ENCODE measurements at places on chromosomes 2 and 18.

GRCh38 chr18:8063733-8064132 is 496.6 kb downstream of the PTPRM start:
- peak; percentile 56 for DNase-seq

GRCh38 chr2:68907920-68908253 is 36.7 kb upstream of the BMP10 start:
- DNase-seq: no peak

DNA sequence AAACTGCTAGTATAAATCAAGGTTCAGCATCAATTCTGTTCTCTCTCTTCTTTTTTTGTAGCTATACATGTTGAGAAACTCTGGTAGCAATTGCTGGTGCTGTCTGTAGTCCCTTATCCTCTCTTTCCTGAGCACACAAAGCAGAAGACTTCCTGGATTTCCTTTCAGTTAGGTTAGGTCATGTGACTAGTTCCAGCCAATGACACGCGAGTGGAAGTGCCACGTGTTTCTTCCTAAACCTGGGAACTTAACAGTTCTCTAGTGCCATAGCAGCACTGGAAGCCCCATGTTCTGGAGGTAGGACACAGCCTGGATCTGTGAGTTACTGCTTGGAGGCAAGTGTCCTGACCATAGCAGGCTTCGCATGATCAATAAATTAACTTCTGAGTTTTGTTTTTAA is 125.9 kb downstream of the PLA2R1 start:
- peak; percentile 65 for DNase-seq

DNA sequence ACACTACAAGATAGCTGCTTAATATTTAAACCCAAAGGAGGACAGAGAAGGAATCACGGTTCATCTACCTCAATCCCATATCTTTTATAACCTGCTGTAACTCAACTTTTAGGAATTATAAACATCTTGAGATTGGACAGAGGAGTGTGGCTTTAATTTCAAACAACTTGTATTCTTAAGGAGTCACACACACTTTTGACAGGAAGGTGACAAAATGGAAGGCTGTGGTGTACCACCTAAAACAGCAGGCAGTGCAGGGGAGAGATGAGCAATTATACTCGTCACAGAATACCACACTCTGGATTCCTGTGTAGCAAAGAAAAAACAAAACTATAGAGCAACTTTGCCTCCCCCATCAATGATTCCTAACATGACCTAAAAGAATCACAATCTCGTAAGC is 194.8 kb downstream of the ZEB2 start:
- no peak for DNase-seq

DNA sequence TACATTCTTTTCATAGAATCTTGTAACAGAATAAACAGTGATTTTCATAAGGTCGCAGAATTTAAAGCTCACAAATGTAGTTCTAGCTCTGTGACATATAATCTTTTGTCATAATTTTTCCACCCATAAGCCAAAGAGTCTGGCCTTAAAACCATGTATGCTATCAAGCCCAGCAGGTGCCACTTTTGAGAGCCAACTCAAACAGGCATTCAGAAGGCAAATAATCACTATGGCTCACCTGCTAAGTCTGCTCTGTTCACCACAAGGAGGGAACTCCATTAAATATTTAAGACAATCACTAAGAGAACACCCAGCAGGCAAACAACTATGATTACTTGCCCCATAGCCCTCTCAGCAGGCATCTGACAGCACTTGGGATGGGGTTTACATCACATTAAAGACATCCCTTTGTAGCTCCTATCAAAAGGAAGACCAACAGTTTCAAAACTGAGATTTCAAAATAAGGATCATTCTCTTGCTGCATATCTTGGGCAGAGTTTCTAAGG is 241.6 kb downstream of the PDE11A start:
- peak; percentile 28 for DNase-seq

DNA sequence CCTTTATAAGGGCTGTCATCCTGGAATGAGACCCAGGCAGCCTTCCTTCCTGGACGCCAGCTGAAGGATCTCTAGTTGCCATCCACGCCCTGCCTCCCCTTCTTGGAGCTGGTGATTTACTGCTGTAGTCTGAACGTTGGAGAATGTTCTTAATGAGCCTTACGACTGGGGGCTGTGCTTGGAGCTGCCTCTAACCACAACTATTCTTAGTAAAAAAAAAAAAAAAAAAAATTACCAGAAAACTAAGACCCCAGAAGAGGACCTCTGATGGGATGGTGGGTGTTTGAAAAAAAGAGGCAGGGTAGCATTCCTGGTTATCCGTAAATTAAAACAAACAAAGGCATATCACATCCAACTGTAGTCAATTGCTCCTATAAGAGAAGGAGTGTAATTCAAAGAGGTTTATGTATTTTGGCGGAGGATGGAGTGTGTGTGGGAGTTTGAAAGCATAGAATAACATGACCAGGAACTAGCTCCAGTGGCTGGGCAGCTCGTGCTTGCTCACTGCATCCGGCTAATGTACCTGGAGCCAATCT is 105.4 kb downstream of the QPCT start:
- DNase-seq: no peak

DNA sequence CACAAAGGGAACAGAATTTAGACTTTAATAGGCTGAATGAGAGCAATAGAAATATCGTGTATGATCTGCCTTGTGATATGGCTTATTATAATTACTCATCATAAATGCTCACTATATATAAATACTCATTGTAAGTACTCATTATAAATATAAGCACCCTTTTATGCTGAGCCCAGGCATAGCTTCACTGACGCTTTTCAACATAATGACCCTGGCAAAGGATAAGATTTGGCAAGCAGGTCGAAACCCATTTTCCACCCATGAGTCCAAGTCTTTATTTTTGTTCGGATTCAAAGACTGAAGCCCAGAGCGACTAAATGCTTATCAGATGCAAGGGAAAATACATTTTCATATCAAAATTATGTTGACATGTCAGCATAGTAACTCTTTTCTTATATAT is 500.4 kb downstream of the SLC4A3 start:
- DNase-seq: no peak

DNA sequence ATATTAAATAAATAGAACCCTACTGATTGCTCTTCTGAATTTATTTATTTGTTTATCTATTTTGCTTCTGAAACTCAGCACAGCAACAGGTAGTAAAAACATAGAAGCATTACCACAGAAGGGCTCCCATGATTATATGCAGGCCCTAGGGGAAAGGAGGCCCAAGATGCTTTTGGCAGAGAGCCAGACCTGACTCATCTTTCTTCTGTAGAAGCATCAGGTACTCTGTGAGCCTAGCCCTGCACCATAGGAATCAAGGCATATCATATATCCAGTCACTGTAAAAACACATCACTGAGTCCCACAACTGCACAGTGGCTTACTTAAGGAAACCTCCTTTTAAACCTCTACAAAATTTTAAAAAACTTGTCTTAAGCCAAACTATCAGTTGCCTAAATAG is 1.8 kb downstream of the SCN9A start:
- peak; percentile 97 for DNase-seq

GRCh38 chr2:149122516-149122915 is 84.0 kb downstream of the LYPD6B start:
- DNase-seq: no peak

GRCh38 chr2:189424961-189425360 is 16.3 kb upstream of the WDR75 start:
- no peak for DNase-seq

- DNase-seq: no peak
Measured at GRCh38 chr2:217367464-217367863, 507.6 kb upstream of the TNP1 start.

DNA sequence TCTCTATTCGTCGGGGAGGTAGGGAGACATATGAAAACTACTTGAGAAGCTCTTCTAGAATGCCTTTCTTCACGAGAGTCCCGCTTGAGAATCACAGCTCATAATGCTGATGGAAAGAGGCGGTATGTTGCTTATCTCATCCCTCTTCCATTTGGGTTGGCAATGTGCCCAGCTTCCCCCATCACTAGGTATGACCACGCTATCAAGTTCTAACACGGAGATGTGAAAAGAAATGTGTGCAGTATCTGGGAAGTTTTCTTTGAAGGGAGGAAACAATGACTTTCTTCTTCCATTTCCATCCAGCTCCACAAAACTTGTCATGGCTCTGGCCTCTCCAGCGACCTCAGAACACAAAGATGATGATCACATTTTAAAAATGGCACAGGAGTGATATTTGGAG is 742.4 kb downstream of the DCDC2C start:
- DNase-seq: peak; percentile 2

DNA sequence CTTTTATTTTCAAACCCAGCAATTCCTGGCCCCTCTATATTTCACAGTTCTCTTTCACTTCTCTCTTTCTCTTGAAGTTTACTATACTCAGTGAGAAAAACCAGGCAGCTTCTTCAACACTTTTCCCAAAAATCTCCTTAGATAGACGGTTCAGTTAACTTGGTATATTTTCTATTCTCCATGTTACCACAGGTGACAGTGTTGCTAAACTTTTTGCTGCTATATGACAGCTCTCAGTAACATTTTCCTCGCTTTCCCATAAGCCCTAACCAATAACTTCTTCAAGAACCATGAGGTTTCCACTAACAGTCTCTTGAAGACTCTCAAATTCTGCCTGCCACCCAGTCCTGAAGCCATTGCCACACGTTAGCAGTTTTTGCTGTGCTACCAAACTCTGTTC is 45.8 kb downstream of the CYBRD1 start:
- DNase-seq: no peak

- DNase-seq: peak; percentile 7
Measured at GRCh38 chr18:41144441-41144840, 810.6 kb upstream of the PIK3C3 start.

DNA sequence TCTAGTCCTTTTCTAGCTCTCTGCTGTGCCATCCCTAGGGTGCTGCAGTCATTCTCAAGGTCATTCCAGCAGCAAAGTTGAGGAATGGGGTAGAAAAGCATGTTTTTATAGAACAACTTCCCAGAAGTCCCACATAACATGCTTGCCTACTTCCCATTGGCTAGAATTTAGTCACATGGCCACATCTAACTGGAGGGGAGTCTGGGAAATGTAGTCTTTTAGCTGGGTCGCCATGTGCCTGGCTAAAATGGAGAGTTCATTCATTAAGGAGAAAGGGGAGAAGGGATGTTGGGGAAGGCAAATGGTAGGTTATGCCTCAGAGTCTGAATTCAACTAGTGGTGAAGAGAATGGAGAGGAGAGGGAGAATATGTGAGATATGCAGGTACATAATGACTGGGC is 85.7 kb downstream of the SLC4A3 start:
- DNase-seq: peak; percentile 54

DNA sequence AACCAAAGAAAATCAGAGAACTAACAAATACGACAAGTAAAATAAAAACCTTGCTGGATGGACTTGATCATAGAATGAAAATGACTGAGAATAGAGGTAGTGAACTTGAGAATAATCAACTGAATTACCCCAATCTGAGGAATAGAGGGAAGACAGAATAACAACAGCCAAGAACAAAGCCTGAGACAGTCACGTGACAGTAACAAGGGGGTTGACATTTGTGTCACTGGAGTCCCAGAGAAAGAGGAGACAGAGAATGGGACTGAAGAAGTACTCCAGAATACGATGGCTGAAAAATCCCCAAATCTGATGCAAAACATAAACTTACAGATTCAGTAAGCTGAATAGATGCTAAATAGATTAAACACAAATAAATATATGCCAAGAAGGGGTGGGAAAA is 248.5 kb upstream of the HDAC4 start:
- no peak for DNase-seq

DNA sequence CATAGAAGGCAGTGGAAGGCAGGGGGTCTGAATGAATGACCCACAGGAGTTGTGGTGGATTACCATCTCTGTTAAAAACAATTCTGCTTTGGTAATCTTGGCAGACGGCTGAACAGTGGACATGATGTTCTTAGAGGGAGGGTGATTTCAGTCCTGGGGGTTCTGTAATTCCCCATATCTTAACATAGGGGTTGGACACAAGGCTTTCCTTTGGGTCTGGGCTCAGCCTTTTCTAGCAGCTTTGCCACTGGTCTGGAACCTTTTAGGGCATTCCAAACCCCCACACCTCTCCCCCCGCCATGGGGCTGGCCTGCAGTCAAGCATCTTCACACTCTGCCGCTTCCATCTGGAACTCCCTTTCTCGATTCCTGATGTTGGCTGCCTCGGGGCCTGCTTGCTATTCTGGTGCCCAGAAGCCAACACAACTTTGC is 50.3 kb downstream of the RPL37A start:
- no peak for DNase-seq
